ENCODE measurements at places on chromosomes 5 and 9.

DNA sequence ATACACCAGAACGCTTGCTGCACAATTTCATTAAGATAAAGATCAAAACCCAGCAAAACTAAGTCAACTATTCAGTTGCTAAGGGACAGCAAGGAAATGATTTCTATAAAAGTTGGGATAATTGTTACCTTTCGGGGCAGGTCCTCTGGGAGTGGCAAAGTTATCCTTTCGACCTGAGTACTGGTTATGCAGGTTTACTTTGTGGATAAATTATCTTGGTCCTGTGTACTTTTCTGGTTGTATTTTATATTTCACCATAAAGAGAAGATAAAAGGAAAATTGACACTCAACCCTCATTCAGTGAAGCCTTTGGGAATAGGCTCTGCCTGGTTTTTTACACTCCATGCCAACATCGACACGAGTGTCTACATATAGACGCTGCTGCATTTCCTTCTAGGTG, 146.5 kb downstream of the SYK start:
- no peak for DNase-seq

DNA sequence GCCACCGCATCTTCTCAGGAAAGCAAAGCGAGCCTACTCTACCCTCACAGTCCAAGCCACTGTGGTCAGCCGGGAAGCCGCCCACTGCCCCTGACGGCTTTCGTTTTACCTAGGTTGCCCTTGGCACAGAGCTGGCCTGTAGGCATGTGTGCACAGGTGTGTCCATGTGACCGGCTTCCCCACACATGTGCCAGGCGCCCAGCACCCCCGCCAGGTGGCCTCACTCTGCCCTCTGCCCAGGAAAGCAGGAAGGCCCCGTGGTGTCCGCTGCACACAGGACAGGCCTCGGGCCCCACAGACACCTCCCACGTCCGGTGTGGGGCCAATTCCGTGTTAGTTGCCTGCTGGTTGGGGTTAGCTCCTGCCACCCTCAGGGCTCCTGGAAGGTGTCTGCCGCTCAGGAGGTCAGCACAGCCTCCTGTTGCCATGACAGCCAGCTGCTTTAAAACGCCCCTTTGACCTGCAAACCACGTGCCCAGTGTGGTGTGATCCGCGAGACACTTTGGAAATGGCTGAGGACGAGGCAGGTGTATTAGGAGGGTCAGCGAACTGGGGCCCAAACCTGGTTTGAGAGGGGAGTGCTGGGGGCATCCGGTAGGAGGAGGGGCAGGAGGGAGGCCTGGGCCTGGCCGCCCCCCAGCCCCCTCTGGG, 28.7 kb downstream of the TPPP start:
- no peak for DNase-seq

- DNase-seq: no peak
These were observed 55.3 kb downstream of the TGFBR1 start for GRCh38 chr9:99160173-99160572.

DNA sequence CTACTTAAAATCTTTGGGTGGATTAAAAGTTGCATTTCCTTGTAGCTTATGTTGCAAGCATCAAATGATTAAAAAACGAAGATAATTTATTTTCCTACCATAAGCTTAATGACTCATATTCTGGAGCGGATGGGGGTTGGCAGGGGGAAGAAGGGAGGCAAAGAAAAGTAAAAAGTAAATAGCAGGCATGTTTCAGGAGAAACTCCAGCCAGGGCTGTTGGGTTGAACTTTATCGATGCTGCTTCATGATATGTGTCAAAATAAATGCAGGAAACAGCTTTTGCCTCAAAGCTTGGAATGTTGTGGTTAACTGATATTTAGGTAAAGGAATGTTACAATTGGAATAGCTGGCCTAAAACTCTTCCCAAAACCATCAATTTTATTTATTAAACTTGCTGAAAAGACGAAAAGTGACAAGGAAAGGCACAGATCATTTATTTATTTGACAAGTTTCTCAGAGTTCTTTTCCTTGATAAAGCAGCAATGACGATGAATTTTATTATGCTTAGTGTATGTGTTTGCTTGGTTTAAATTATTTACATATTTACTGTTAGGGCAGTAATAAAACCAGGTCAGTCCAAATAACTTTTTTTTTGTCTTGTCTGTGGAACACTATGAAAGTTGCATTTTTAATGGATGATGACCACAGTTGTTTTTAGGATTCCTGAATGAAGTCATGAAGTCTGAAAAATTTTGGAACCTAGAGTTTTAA, 177.9 kb downstream of the PCSK1 start:
- DNase-seq: no peak

- peak; percentile 77 for DNase-seq
These were observed 495 bp downstream of the OSTF1 start for GRCh38 chr9:75088646-75089372.

GRCh38 chr5:113294311-113295110, 140.3 kb downstream of the TSSK1B start:
- DNase-seq: peak; percentile 62

DNA sequence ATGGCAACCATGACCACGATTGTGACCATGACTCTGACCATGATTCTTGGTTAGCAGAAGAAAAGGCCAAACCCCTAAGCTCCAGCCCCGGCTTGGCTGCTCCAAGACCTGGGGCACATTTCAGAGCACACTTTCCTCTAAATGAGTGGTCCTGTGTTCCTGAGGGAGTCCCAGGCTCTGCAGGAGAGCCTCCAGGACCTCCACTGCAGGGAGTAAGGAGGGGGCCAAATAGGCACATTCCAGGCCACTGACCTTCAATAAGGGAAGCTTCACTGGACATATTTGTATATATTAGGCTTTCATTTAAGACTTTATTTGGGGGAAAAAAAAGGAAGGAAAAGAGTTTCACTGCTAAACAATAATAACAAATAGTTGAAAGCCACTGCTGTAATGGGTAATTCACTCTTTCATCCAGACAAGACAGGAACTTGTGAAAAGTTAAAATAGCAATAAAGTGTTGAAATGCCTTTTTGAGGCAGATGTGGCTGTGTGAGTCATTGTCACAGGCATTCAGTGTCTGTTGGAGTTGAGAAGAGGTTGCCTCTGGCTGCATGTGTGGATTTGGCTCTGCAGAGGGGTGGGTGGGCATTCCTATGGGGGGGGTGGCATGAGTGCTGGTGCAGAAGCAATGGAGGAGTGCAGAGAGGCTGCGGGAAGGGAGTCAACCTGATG, 63.9 kb upstream of the TGFBR1 start:
- DNase-seq: peak; percentile 46

GRCh38 chr5:15904899-15905830, 274.4 kb downstream of the MARCHF11 start:
- no peak for DNase-seq

DNA sequence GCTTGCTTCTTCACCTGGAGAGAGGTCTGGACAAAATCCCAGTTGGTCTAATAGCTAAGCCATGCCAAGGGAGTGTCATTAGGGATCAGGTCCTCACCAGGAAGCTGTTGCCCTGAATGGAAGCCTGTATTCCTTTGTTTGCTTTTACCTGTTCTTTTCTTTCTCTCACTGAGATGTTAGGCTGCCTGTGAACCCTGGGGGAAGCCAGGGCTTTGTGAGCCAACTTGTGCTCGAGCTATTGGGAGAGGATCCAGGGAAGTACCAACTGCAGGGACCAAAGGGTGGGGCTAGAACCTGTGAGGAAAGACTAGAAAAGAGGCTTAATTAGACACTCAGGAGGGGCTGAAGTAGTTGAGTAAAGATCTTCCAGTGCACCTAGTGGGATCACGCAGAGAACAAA, 451.2 kb upstream of the TLE4 start:
- no peak for DNase-seq

- no peak for DNase-seq
These were observed 80.7 kb upstream of the MPDZ start for GRCh38 chr9:13360188-13360587.

DNA sequence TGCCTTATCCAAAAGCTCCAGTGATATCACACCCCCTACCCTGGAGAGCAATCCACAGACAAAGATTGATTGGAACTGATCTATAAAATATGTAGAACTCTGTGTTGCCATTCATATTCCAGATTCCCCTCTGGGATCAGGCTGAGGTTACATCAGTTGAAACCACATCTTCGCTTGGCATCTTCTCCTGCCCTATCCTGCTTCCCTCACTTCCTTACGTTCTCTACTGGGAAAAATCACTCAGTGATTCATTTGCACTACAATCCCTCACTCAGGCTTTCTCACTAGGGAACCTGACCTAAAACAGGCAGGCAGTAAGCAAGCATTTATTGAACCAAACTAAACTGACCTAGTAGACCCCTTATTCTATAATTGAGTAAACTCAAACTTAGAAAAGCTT, 111.7 kb downstream of the ESM1 start:
- no peak for DNase-seq

DNA sequence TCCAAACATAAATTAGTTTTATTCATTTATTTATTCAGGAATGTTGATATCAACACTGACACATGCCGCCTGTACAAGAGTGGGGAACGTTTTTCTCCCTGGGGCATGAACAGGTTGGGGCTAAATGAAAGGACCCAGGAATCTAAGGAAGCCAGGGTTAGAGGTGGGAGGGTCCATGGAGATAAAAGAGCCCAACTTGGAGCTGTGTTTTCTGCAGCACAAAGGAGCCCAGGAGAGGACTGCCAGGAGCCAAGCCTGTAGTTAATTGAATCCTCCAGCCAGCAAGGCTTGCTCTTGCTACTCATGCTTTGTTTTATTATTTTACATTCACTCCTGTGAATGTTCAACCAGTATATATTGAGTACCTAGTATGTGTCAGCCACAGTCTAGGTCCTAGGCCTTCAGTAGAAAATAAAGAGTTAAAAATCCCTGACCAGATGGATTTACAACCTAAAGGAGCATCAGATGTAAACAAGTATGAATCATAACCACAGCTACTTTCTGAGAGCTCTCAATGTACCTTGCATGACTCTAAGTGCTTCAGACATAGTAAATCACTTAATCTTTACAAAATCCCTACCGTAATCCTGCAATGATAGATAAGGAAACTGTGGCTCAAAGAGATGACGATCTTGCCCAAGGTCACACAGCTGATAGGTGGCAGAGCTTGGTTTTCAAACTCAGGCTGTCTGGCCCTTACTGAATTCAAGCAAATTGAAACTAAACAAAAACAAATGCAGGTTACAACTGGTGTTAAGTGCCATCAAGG, 69.8 kb downstream of the ASTN2 start:
- no peak for DNase-seq

- DNase-seq: peak; percentile 62
These were observed 4.4 kb downstream of the SLC25A25 start for GRCh38 chr9:128072144-128073021.

DNA sequence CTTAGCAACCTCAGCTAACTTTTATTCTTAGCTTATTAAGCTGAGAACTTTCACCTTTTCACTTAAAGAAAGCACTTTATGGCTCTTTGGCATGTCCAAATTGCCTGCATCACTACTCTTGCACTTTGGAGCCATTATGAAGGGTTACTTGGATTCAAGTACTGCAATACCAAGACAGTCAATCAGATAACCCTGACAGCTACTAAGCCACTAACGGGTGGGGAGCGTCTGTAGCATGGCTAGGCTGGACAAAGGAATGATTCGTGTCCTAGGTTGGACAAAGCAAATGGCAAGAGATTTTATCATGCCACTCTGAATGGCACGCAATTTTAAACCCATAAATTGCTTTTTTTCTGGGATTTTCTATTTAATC, 39.6 kb downstream of the TRPM6 start:
- DNase-seq: no peak

- no peak for DNase-seq
These were observed 32.5 kb upstream of the SCAMP1 start for GRCh38 chr5:78327761-78328510.

DNA sequence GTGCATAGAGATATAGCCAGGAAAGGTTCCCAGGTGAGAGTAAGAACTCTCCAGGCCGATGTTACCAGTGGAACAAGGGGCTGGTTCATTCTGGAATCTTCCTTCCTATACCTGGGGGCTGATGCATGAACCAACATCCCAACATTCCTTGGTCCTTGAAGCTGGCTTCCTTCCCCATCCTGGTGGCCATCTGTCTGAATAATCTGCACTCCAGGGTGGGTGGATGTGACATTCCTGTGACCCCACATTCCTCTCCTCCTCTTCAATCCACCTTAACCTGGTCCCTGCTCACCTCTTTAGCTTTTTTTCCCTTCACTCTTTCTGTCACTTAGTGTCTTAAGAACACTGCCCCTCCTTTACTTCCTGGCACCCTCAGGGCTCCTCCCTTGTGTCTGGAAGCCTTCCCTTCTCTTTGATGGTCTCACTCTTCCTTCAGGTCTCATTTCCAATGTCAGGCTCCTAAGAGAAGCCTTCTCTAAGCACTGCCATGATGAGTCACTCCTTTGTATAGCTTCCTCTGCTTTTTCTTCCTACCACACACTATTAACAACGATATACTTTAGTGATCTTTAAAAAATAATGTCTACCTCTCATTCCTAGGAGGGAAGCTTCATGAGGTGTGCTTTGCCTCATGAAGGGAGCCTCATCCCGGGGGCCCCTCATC, 80.3 kb downstream of the BOD1 start:
- DNase-seq: no peak

DNA sequence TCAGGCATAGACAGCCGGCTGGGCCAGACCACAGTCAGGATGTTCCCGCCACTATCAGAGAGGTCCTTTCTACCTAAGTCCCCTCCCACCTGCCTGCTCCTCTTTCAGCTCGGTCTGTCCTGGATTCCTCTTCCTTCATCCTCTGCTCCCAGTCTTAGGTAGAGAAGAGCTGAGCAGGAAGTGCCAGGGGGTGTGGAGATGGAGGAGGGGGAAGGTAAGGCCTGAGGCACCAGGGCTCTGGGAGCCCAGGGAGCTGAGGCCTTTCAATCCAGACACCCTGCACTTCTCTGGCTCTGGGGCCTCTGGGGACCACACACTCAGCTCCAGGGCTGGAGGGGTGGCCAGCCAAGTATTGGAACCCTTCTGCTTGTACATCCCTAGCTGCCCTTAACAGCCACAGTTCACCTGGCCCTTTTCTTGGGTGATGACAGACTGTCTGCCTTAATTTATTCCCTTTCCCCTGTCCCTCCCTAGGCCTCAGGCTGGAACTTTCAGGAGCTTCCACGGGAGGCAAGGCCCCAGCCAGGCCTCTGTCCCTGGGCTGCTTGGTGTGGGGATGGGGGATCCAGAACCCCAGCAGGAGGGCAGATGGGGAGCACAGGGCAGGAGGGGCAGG, 15.6 kb downstream of the IRF1 start:
- peak; percentile 9 for DNase-seq

DNA sequence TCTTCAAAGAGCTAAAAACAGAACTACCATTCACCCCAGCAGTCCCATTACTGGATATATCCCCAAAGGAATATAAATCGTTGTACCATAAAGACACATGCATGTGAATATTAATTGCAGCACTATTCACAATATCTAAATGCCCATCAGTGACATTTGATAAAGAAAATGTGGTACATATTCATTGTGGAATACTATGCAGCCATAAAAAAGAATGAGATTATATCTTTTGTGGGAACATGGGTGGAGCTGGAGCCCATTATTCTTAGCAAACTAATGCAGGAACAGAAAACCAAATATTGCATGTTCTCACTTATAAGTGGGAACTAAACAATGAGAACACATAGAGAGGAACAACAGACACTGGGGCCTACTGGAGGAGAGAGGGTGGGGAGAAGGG, 38.7 kb downstream of the FCHO2 start:
- DNase-seq: no peak

GRCh38 chr9:38091310-38092199, 22.5 kb upstream of the SHB start:
- no peak for DNase-seq

- no peak for DNase-seq
These were observed 12.5 kb upstream of the LHFPL2 start for GRCh38 chr5:78661044-78661443.

GRCh38 chr9:136551401-136552116, 5.7 kb upstream of the NOTCH1 start:
- no peak for DNase-seq

GRCh38 chr5:43556857-43557542, at the start of gene PAIP1:
TSS of gene PAIP1 (minus strand) at chr5:43557077. CDS start at chr5:43556846, 231 bp downstream.
- DNase-seq: peak; percentile 89

All from trophoblast cell (in vitro differentiated cells and primary cell).